ENCODE measurements at places on chromosomes 5 and 9. TPM values are rescaled to one million over a fixed set of nuclear protein-coding genes. Genes with fewer than 3 reads are reported as not detected.

Gene C5orf34
- total RNA-seq: 9.8 TPM

Gene ENTREP1
- total RNA-seq: 0.36 TPM

Gene ORM2
- total RNA-seq: not detected

Gene DDX4
- not detected for total RNA-seq

Gene TSSK1B
- total RNA-seq: 0.33 TPM

Gene BHMT
- not detected for total RNA-seq

Gene KCNT1
- not detected for total RNA-seq

Gene PCDHGB6
- 1.8 TPM for total RNA-seq

Gene ECM2
- not detected for total RNA-seq

Gene PCA3
- total RNA-seq: not detected

Gene IFNK
- not detected for total RNA-seq

Gene DAB2IP
- total RNA-seq: 17.6 TPM

DNA sequence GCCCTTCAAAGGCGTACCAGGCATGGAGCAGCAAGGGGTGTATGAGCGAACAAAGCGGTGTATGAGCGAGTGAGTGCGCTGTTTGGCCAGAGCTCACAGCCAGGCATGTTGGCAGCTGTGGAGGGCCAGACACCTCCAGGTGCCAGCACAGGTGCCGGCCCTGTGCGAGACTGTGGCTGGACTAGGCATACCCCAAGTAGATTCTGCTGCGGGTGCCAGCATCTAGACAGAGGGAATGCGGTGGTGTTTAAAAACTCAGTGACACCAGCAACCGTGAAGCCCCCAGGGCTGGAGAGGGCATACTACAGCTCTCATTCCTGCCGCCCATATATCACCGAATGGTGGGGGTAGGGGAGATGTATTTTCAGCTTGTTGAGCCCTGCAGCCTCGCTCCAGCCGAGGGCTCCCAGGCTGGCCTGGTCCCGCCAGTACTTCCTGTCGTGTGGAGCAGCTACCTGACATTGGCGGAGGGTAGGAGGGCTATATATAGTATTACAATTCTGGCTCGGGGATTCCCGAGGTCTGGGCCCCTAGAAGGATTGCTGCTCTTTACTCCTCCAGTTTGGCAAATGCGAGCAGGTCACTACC is 1829.6 kb upstream of the NUDT12 start:
- no peak for DNase-seq

DNA sequence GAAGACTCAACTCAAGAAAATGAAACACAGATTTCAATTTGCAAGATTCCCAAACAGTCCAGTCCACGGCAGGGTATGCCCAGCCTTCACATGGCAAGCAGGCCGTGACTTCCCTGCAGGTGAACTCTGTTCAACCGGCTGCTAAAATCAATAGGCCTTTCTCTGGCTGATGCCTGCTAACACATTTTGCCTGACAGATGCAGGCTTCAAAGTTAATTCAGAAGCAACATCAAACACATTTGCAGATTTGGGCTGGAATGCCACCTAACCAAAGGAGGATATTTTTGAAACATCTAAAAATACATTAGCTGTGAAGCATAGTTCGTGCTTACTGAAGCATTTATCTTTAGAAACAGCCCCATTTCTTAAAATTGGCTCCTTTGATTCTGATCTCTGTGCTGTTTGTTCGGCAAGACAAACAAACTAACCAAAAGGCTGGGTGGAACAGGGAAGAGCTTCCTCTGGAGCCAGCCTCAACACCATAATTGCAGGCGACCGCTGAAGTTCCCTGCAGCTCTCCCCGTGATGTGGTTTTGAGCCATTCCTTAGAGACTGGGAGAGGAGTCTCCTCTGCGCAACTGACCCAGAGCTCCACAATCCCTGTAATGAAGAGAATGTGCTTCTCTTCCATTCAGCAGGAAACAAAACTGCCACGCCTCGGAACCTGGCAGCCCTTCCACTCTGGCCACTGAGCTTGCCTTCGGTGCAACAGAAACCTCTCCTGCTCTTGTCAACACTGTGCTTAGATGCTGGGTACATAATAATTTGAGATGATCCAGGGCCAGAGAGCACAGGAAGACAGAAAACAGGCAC is 126.5 kb downstream of the MYO10 start:
- DNase-seq: no peak

GRCh38 chr5:137615171-137615775 is 116.1 kb upstream of the SPOCK1 start:
- DNase-seq: no peak

GRCh38 chr5:113017881-113018635 is 41.5 kb downstream of the DCP2 start:
- DNase-seq: peak; percentile 51

DNA sequence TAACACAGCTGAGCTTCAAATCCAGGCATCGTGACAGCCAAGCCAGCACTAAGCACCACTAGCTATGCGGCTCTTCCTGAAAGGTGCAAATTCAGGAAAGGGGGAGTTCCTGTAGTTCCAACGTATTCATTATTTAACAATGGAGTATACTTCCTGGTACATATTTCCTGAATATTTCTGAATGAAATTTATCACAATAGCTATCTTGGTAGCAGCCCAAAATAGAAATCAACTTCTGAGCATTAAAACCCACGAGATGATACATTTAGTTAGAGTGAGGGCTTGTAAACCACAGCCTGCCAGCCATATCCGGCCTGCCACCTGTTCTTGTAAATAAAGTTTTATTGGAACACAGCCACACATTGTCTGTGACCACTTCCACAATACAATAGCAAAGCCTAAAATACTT is 109.7 kb upstream of the RETREG1 start:
- DNase-seq: peak; percentile 78

- DNase-seq: peak; percentile 66
These were observed 97.1 kb downstream of the UNC13B start for GRCh38 chr9:35258660-35259474.

DNA sequence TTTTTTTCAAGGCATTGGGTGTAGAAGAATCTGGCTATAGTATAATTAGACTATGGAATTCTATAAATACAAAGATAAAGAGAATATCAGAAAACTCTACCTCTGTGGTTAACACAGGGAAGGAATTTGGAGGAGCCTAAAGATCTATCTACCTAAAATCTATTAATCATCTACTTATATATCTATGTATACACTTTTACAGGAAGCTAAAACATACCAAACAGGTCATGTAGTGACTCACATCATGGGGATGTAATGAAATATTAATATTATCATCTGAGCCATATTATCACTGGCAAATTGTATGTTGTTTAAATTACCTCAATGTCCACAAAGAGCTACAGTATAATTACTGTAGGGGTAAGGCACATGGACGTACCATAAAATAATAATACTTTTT is 1748.2 kb downstream of the EFNA5 start:
- DNase-seq: peak; percentile 80

DNA sequence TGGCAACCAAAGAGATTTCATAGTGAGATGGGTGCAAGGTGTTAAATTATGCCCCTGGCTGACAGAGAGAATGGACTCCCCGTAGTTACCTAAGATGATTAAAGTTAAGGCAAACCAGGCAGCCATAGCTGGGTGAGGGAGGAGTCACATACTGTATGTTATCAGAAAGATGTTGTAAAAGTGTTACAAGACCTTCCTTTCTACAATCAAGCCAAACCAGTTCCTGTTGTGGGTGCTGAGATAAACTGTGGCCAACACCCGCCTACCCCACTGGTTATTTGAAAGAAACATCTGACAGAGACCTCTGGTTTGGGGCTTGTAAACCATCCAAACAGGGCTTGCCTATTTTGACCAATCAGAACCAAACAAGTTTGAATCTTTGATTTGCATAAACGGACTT is 684.7 kb upstream of the NUDT12 start:
- DNase-seq: no peak

GRCh38 chr5:176891331-176891958 is 7.7 kb downstream of the HK3 start:
- DNase-seq: no peak

DNA sequence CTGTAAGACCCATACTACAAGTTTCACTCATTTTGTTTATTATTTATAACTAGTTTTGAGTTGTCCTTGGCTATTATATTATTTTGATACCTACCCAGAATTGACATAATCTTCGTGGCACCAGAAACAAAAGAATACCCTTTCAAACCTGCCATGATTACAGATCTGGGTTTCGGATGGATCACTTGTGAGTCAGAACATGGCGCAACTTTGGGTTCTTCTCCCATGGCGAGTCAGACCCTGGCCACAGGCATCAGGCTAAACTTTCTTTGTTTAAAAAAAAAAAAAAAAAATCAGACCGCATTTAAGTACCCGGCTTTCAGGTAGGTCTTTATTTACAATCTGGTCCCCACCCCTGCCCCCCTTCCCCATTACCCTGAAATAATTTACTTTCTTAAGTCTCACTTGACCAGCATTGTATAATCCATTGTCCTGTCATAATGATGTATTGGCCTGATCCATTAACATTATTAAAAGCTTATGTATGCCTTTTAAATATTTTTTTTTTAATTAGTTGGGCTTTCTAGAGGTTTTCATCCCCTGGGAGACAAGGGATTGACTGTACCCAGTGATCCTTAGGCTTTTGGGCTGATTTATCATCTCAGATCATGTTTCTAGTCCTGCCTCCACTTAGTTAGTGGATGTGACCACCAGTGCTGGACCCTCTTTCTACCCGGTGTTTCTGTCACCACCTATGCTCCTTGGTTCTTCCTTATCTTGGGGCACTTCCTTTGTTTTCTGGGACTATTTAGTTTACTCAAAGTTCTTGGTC is 43.9 kb downstream of the F2RL2 start:
- DNase-seq: peak; percentile 38

- DNase-seq: peak; percentile 75
These were observed 91.4 kb downstream of the LMX1B start for GRCh38 chr9:126704892-126705766.

DNA sequence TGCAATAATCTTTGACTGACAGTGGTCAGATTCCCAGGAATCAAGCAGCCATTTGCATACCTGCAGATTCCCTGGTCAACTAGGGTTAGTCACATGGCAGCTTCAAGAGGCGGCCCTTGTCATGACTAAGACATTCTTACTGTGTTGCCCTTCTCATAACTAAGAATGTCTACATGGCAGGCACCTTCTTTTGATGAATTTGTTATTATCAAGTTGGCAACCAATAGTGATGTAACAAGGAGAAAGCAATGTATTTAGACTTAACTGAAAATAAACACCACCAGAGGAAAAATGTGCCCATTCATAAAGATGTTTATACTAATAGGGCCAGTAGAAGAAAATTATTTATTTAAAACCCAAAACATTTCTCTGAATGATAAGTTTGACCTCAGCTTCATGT is 215.6 kb downstream of the TLE1 start:
- DNase-seq: no peak

DNA sequence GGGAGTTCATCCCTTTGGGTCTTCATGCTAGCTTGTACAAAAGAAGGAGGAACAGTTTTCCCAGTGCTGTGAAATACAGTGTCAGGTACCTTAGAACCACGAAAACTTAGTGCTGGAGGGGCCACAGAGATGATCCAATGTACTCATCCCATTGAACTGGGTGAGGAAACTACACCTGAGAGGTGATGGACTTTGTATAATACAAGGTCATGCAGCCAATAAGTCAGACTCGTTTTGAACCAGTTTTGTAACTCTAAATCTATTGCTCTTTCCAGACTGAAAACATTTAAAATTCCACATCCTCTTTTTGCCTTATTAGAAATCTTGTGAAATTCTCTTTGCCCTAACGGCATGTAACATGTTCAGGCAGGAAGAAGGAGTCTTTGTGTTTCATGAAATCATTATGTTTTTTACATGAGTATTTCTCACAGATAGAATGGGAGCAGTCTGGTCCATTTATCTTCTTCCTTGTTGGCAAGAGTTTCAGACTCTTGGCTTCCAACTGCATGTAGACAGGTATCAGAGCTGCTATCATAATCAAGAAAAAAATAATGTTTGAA is 146.8 kb upstream of the FBXL7 start:
- DNase-seq: no peak

DNA sequence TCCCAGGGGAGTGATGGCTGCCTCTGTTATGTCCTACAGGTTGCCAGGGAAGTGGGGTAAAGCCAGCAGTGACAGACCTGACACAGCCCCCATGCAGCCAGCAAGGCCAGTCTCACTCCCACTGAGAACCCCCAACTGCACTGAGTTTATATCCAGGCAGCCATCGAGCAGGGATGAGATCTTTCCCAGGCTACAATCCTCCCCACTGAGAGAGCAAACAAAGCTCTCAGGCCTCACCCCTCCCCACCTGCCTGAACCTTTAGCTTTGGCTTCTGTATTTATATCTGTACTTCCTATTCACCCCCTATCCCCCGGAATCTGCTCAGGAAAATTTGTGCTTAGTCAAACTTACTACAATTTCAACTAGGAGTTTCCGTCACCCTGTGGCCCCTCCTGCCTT is 284.1 kb downstream of the FAM170A start:
- DNase-seq: no peak

- no peak for DNase-seq
These were observed 4.5 kb downstream of the SLF1 start for GRCh38 chr5:94623011-94623410.

DNA sequence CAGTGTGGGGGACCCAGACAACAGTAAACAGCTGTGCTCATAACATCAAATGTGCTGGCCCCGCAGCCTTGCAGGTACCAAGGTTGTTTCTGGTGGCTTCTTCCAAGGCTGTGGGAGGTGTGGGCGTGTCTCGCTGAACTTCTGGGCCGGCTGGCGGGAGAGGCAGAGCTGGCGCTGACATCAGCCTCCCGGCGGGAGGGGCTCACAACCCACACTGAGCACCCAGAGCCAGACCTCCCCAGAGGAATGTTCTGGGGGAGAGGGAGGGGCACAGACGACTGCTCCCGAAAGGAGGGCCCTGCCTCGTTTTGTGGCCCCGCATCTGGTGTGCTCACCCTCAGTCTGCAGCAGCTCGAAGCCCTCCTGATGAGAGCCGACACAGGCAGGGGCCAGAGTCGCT is 6.9 kb upstream of the SLC12A7 start:
- DNase-seq: no peak

- DNase-seq: no peak
These were observed 523.1 kb downstream of the EFNA5 start for GRCh38 chr5:107147589-107147988.

DNA sequence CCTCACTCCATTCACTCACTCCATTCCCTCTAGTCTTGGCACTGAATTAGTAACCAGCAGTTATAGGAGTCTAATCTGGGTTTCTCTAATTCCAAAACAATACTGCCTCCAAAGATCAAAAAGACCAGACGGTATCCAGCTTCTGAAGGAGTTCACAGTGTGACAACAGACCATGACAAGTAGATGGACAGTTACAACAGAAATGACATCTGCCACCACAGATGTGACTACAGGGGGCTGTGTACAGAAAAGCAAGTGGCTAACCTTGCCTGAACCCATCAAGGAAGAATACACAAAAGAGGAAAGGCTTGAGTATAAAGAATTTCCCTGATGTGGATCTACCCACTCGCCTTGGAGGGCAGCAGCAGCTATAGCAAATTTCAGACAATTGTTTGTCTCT is 112.4 kb downstream of the ACTL7B start:
- no peak for DNase-seq

GRCh38 chr9:124179196-124180071 is 78.3 kb upstream of the NEK6 start:
- no peak for DNase-seq

Measured in PC-3 (cell line).